Glutamatergic neuron (in vitro differentiated cells): ENCODE measurements at places on chromosomes 11 and 22. TPM values are rescaled to one million over a fixed set of nuclear protein-coding genes. Genes with fewer than 3 reads are reported as not detected.

GRCh38 chr11:64536396-64536941 lies 54.6 kb upstream of the SLC22A12 start:
- DNase-seq, result no peak

The SCARF2 gene
- total RNA-seq, result 3.4 TPM

The BRSK2 gene
- 207 TPM for total RNA-seq

The C11orf42 gene
- total RNA-seq, result not detected

The TSSK2 gene
- not detected for total RNA-seq

The VPS51 gene
- total RNA-seq, result 105 TPM

DNA sequence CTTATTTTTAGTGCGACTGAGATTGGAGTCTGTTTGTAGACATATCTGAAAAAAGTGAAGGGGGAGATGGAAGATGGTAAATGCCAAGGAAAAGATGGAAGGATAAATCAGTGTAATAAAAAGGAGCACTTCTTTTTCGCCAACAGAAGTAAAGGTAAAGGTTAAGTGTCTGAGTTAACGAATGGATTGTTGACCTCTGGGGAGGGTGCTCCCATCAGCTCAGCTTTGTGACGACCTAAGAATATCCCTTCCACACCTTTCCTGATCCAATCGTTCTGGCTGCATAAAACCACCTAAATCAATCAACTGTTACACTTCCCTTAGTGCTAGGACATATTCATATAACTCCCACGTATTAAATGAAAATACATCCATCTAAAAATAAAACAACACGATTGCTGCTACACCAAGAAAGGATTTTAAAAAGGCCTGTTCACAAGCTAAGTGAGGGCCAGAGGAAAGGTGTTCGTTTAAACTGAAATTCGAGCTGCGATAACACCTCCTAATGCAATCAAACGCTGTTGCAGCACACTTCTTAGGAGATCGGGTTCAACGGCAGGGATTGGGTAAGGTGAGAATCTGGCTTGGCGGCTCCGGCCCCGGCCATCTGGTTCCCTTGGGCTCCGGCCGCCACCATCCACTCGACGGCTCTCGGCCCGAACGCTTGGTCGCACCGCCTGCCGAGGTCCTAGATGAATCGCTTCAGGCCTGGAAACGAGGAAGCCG lies 658 bp downstream of the C11orf71 start:
- DNase-seq, result peak; percentile 79

DNA sequence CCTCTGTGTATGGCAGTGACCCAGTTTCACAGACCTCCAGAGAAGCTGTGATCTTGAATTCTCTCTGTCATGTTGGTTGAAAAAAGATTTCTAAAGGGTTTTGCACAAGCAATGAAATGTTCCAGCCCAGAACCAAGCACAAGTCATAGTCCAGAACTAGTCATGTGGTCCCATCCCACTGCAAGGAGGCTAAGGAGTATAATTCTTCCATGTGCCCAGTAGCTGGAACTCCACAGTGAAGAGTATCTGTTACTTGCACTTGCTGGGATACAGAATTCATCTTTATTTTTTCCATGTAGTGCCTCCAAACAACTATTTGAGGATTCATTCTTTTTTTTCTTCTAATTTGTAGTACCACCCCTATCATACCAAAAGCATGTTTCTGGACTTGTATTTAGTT lies 9.9 kb upstream of the MMP8 start:
- no peak for DNase-seq

GRCh38 chr11:119936426-119936825 lies 201.5 kb downstream of the TRIM29 start:
- DNase-seq, result no peak

The ANGPTL5 gene
- total RNA-seq, result not detected

- no peak for DNase-seq
These were observed 53.3 kb upstream of the PTPN5 start for GRCh38 chr11:18844753-18845367.

DNA sequence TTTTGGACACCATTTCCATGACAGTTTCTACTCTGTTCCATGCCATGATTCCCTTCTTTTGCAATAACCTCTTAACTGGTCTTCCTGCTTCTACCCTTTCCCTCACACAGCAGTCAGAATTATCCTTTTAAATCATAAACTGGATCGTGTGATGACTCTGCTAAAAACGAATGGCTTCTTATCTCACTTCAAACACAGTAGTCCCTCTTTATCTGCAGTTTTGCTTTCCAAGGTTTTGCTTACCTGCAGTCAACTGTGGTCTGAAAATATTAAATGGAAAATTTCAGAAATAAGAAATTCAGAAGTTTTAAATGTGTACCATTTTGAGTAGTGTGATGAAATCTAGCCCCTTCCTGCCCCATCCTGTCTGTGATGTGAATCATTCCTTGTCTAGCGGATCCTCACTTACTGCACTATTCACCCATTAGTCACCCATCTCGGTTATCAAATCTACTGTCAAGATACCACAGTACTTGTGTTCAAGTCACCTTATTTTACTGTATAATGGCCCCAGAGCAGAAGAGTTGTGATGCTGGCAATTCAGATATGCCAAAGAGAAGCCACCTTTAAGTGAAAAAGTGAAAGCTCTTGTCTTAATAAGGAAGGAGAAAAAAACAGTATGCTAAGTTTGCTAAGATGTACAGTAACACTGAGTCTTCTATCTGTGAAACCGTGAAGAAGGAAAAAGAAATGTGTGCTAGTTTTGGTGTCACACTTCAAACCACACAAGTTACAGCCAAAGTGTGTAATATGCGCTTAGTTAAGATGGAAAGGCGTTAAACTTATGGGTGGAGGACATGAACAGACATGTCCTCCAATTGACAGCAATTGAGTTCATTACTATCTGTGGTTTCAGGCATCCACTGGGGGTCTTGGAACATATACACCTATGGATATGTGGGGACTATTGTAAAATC lies 283.0 kb downstream of the DDX10 start:
- DNase-seq, result no peak

- DNase-seq, result peak; percentile 84
These were observed 3.9 kb upstream of the BCL9L start for GRCh38 chr11:118929501-118930093.

The C11orf52 gene
- total RNA-seq, result not detected

- DNase-seq, result no peak
These were observed 130.4 kb downstream of the C11orf87 start for GRCh38 chr11:109552376-109552775.

GRCh38 chr11:2869134-2869526 lies 16.4 kb downstream of the CDKN1C start:
- DNase-seq, result peak; percentile 38

The LRRC74B gene
- not detected for total RNA-seq

DNA sequence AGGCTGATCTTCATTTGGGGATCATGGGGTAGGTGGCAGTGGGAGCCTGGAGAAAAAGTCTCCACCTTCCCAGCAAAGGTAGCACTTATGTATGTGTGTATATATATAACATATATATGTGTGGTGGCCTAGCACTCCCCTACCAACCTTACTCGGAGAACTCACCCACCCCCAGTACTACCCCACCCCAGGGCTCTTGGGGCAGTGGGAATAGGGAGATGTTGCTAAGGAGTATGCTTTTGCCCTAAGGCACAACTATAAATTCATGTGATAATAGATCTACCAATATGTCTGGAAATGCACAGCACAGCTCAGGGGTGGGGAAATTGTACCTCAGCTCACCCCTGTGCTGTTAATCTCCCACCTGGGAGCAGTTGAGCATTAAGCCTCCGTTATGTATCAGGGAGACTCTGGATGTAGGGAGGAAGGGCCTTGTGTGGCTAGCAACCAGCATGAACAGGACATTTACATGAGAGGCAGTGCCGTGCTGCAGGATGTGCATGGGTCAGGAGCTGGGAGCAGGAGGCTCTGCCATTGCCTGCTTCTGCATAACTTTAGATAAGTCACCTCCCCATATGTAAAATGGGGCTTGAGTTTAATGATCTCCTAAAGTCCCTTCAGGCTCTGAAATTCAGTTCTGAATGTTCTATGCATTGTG lies 57.3 kb downstream of the C11orf91 start:
- no peak for DNase-seq

The GGTLC3 gene
- total RNA-seq, result not detected

The USP47 gene
- 63.4 TPM for total RNA-seq

GRCh38 chr11:45162064-45162375 lies 15.6 kb downstream of the PRDM11 start:
- DNase-seq, result no peak

The OR51B4 gene
- total RNA-seq, result not detected

DNA sequence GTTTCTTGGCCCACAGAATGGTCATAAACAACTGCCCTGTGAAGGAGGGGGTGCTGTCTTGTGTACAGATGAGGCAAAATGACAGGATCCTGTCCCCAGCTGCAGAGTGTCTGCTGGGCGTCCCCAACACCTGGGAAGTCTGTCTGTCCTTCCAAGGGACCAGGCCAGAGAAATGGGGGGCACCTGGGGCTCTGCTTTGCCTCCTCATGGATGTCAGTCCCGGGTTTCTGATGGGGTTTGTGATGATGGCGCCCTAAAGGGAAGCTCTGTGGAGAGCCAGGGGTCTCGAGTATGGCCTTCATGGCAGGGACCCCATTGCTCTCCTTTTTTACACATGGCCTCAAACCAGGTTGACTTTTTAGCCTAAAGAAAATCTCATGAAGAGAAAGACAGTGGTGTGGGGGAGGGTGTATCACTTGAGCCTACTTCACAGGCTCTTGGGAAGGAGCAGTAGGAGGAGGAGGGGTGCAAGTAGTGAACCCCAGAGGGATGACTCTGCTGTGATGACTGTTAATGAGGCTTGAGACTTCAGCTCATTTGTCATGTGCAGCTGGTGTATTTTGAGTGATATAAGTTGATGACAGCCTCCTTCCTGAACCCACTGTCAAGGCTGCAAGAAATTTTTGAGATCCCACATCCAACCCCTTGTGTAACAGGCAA lies 40.6 kb upstream of the TUB start:
- DNase-seq, result no peak

DNA sequence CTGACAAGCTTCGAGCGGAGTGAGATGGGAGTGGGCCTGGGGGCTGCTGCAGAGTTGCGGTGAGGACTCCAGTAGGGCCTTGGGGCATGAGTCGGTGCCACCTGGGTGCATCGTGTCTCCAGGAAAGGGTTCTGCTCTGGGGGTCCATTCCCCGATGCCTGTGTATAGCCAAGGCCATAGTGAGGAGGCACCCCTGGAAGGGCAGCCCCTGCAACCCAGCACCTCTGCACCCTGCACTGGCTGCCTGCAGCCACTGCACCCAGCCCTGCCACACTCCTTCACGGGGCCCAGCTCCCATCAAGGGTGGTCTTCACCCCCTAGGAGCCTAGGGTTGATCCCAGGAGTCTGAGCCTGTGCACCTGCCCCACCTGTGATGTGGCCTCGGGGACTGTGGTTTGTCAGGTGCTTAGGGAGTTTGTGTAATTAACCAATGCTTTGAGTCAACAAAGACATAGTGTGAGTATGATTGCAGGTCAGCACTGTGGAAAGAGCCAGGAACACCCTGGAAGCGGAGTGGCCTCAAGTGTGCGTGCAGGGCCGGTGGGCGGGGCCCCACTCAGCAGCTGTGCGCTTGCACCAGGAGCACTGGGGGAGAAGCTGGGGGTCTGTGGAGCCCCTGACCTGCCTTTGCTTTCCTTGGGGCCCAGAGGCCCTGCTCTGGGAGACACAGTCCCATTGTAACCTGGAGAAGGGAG lies 1299.3 kb downstream of the BRD1 start:
- no peak for DNase-seq

- no peak for DNase-seq
These were observed 112.3 kb downstream of the SWAP70 start for GRCh38 chr11:9776203-9776602.

The OR9G4 gene
- total RNA-seq, result not detected

The TRIM22 gene
- 5.0 TPM for total RNA-seq

- DNase-seq, result peak; percentile 8
These were observed 72.9 kb upstream of the ATXN10 start for GRCh38 chr22:45598596-45599217.

The RASSF10 gene
- total RNA-seq, result not detected

The RFPL2 gene
- 1.4 TPM for total RNA-seq

DNA sequence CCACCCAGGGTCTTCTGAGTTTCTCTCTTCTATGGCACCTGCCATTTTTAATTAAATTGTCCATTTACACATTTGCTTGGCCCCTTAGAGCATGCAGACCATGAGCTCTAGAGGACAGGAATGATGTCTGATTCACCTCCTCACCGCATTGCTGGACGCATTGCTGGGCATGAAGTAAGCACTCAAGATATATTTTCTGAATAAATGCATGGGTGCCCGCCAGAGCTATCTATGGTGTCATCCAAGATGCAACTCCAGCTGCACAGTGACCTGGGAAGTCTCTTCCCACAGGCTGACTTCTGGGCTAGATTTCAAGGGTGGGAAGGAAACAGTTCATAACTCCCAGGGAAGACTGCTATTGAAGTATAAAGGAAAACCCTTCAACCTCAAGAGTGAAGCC lies 66.6 kb upstream of the ASPHD2 start:
- DNase-seq, result no peak

The NRIP3 gene
- total RNA-seq, result 2.7 TPM

DNA sequence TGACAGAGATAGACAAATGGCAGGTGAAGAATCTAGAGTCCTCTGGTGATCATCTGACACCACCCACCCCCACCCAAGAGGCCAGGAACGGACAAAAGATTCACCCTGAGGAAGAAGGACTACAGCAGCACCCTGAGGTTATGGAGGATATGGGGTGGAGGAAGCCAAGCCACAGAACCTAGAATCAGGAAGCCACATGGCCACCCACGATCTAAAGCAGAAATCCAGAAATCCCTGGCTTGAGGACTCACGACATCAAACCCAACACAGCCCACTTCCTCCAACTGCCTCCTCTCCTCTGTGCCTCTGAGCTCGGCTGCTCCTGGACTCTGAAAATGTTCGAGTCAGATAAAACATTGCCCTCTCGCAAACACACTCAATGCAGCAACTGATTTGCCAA lies 364.3 kb downstream of the SHANK2 start:
- no peak for DNase-seq

DNA sequence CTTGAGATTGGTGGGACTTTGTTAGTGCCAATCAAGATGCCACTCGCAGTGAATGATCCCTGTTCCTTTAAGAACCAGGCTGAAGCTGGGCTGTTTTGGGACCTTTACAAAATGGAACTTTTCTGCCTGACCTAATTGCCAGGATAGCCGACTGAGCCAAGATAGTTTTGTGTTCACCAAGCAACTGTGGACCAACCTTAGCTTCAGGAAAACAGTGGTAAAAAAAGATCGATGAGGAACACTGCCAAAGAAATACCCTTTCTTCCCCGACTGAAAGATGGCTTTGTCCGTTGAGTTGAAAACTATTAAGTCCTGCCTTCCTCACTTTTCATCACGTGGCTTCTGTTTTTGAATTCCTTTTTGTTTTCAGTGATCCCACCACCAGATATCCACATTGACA lies 157.9 kb upstream of the SORL1-AS1 start:
- no peak for DNase-seq

- peak; percentile 29 for DNase-seq
These were observed 7.7 kb downstream of the BLID start for GRCh38 chr11:122108192-122108799.

The CBY1 gene
- total RNA-seq, result 34.9 TPM

The ROBO3 gene
- 5.9 TPM for total RNA-seq

- no peak for DNase-seq
These were observed 65.5 kb downstream of the RPUSD4 start for GRCh38 chr11:126145954-126146353.

The ABCG4 gene
- total RNA-seq, result 2.4 TPM

The PRG3 gene
- total RNA-seq, result not detected
